ENCODE measurements at places on chromosomes 6 and 20. TPM values are rescaled to one million over a fixed set of nuclear protein-coding genes. Genes with fewer than 3 reads are reported as not detected.

The ADAM33 gene
- not detected for total RNA-seq

The TLDC2 gene
- total RNA-seq = not detected

The WFDC5 gene
- not detected for total RNA-seq

GRCh38 chr6:112221981-112222852 lies 32.1 kb downstream of the LAMA4 start:
- no peak for DNase-seq
- H3K36me3 ChIP-seq = no peaks in the 10 kb centered on the region
- no peak overlapping the region for H3K4me3 ChIP-seq
- H3K4me1 ChIP-seq = no peaks in the 10 kb centered on the region

DNA sequence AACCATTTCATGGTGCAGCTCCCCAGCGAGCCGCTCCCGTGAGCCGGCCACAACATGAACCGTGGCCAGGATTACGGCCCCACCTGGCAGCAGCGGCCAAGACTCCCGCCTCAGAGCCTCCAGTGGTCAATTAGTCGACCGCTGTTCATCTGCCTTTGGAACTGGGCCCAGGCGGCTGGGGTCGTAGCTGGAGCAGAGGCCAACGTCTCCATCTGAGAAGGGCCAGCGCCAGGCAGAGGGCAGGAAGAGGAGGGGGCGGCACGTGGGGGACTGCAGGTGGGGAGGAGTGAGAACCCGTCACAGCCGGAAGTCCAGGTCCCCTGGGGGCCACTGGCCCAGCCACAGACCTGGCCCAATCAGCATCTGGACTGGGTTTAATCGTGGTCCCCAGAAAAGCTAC lies 184.3 kb downstream of the TAF4 start:
- H3K27me3 ChIP-seq = no peaks in the 10 kb centered on the region
- no peak for DNase-seq
- H3K4me3 ChIP-seq = no peak overlapping the region
- H3K36me3 ChIP-seq = no peaks in the 10 kb centered on the region

- H3K27ac ChIP-seq = no peak overlapping the region
- no peaks in the 10 kb centered on the region for H3K36me3 ChIP-seq
- peaks cover 35% of the 10 kb centered on the region for H3K27me3 ChIP-seq
Measured at GRCh38 chr6:113859349-113860180, 2.4 kb downstream of the MARCKS start.

DNA sequence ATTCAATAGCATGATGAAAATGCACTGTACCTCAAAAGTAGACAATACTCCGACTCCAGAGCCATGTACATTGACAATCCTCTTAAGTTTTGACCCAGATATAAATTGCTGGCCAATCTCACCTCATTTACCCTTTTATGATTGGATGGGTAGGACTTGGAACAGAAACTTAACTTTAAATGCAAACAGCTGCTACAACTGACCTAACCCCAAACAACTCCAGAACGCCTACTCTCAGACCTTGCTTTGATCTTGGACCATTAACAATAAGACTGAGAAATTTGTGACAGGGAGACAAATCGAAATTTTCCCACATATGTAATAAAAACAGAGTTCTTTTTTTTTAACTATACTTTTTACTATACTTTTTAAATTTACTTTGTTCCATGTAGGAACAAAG lies 200.5 kb upstream of the MCHR2 start:
- no peaks in the 10 kb centered on the region for H3K4me1 ChIP-seq
- no peaks in the 10 kb centered on the region for H3K27me3 ChIP-seq
- H3K4me3 ChIP-seq = no peak overlapping the region
- DNase-seq = no peak

DNA sequence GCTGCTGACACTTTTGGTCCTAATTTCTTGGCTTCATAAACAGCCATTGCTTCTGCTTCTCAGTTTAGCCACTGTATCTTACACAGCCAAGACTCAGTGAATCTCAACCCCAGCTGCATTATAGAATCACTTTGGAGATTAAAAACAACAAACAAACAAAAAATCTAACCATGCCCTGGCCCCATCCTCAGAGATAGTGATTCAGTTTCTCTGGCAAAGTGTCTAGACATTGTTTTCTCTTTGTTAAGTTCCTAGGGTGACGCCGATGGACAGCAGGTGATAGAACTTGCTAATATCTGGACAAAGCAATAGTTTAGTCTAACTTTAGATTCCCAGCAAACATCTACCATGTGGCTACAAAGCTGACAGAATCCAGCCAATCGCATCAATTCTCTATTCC lies 2.9 kb downstream of the ADGRF5 start:
- H3K4me1 ChIP-seq = no peaks in the 10 kb centered on the region
- no peaks in the 10 kb centered on the region for H3K27me3 ChIP-seq
- no peak for DNase-seq

DNA sequence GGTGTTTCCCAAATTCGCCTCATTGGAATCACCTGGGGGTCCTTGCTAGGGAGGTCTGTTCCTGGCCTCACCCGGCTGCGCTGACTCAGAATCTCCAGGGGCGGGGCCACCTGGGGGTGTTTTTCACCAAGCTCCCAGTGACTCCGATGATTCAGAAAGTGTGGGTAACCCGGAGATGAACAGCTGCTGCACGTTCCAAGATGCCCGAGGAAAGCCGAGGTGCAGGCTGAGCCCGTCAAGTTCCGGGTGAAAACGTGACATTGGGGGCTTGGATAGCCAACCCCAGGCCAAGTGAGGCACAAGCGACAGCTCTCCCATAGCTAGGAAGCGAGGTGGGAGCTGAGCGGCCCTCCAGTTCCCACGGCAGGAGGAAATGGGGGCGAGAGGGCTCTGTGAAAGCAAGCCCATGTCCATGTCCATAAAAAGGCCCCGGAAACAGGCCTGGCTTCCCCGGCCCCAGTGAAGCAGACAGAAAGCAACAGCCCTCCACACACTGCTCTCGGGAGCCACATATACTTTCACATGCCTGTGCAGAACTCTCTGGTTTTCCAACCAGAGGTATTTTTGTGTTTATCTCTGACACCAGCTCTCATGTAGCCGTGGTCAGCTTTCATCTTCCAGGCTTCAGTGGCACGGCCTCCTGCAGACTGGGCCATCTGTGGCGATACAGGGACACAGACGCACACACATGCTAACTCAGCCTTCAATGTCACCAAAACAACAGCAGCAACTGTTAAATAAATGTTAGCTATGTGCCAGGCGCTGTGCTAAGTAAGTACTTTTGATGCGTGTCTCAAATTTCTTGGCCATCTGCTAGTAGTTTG lies 90.7 kb upstream of the CCDC28A start:
- H3K4me1 ChIP-seq = no peaks in the 10 kb centered on the region
- no peak for DNase-seq
- no peak overlapping the region for H3K27ac ChIP-seq
- H3K27me3 ChIP-seq = no peaks in the 10 kb centered on the region

DNA sequence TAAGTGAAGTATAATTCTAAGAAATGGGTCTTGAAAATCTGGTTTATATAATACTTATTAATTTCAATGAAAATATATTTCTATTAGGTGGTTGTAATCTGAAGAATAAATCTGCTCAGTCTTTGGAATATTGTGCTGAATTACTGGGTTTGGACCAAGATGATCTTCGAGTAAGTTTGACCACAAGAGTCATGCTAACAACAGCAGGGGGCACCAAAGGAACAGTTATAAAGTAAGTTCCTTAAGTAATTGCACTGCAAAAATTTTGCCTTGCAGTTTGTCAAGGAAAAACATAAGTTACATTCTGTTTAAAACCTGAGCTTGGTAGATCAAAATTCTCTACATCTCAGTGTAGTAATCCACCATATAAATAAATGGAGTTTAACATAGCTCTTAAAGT lies 106.0 kb downstream of the MYO6 start:
- no peak overlapping the region for H3K27ac ChIP-seq
- DNase-seq = no peak
- H3K4me1 ChIP-seq = no peaks in the 10 kb centered on the region
- no peaks in the 10 kb centered on the region for H3K36me3 ChIP-seq
- no peaks in the 10 kb centered on the region for H3K27me3 ChIP-seq
- H3K4me3 ChIP-seq = no peak overlapping the region

DNA sequence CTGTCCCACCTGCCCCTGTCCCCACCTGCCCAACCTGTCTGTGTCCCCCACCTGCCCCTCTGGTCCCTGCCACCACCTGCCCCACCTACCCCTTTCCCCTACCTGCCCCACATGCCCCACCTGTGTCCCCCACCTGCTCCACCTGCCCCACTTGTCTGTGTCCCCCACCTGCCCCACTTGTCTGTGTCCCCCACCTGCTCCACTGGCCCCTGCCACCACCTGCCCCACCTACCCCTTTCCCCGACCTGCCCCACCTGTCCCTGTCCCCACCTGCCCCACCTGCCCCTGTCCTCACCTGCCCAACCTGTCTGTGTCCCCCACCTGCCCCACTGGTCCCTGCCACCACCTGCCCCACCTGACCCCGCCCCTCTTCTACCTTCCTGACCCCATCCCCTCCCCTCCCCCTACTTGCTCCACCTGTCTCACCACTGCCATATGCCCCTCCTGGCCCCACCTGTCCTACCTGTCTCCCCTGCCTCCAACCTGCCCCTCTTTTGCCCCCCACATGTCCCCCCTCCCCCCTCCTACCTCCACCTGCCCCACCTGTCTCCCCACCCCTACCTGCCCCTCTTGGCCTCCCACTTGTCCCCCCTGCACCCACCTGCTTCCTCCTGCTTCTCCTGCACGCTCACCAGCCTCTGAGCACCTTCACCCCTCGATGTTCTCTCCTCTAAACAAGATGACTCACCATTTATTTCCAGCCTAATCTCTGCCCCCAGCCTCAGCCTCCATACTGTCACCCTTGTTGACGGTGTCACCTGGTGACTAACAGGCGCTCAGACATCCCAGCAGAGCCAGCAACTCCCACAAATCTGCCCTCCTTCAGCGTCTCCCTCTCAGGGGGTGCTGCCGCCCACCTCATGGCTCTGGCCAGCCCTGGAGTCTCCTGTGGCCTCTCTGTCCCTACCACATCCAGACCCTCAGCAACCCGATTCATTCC lies 5.6 kb upstream of the MYT1 start:
- no peak for DNase-seq
- no peak overlapping the region for H3K27ac ChIP-seq
- H3K36me3 ChIP-seq = no peaks in the 10 kb centered on the region
- H3K27me3 ChIP-seq = peaks cover 34% of the 10 kb centered on the region
